D341Med (cell line): ENCODE measurements at places on chromosomes 12 and 14.
A peak's percentile ranks its signal among the peaks of the same experiment; 100 is the strongest.

DNA sequence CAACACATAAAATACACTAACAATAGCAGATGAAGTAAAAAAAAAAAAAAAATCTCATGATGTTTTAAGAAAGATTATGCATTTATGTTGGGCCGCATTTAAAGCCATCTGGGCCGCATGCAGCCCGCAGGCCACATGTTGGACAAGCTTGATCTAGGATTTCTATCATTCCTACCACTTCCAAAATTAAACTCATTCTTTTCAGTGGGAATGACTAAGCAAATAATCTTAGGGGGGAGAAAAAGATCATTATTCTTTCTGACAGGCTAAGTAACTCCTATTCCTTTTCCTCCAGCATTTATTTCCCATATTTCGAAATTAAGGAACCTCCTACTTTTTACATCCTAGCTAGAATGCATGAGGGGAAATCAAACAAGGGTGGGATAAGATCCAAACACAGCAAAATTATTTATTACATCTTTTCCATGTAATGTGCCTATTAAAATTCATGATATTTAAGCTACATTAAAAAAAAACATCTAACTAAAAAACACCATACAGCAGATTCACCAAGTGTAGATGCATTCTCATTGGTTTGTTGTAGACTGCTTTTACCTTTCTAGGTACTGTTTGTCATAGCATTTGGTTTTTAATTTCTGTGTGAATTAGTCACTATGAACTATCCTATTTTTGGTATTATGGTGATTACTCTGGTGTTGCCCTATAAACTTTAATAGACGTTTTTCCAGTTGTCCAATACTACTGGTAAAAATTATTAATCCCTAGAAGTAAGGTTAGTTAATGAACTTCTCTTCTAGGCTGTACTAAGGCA is 76.1 kb downstream of the RASSF8 start:
- DNase-seq: no peak

GRCh38 chr12:12266873-12267741 is at the start of gene LRP6:
LRP6 (minus strand) TSS chr12:12267044; CDS start chr12:12266735, 309 bp downstream.
- peak; percentile 96 for DNase-seq

- DNase-seq: peak; percentile 21
These were observed 136.8 kb upstream of the C14orf180 start for GRCh38 chr14:104442631-104443390.

GRCh38 chr12:90627180-90627896 is 327.6 kb downstream of the CCER1 start:
- DNase-seq: no peak

GRCh38 chr12:61956545-61956944 is 303.7 kb upstream of the USP15 start:
- DNase-seq: no peak

DNA sequence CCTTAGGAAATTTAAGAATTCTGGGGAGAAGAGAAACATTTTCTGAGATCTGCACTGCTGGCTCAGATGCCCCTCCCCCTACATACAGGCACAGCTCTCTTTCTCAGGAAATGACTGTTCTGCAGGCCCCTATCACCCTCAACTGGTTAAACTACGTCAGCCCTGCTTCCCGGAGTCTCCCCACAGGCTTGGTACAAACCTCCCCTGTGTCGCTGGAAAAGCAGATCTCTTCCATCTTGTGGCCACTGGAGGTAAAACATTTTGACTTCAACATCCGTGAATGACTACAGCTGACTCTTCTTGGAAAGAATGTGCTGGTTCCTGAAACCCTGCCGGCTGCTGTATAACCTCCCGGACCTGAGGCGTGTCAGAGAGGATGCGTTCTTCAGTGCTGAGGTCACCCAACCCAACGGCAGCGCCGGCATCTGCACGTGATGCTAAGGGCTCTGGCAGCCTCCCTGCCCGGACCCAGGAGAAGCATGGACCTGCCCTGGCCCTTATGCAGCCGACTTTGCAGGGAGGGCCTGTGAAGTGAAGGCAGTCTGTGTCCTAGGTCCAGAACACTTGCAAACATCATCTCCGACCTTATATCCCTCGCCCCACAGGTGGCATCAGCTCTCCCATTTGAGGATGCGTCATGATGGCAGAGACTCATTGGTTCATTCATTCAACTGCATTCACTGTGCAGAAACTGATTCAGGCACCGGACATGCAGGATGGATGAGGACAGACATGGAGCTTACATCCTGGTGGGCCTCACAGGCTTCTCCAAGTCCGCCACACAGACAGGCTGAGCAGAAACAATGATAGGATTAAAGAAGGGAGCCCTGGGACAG is 129.2 kb downstream of the GCH1 start:
- peak; percentile 77 for DNase-seq

GRCh38 chr12:122063694-122064024 is 14.9 kb upstream of the MLXIP start:
- no peak for DNase-seq

- no peak for DNase-seq
These were observed 112.8 kb downstream of the CHST11 start for GRCh38 chr12:104569346-104570173.

DNA sequence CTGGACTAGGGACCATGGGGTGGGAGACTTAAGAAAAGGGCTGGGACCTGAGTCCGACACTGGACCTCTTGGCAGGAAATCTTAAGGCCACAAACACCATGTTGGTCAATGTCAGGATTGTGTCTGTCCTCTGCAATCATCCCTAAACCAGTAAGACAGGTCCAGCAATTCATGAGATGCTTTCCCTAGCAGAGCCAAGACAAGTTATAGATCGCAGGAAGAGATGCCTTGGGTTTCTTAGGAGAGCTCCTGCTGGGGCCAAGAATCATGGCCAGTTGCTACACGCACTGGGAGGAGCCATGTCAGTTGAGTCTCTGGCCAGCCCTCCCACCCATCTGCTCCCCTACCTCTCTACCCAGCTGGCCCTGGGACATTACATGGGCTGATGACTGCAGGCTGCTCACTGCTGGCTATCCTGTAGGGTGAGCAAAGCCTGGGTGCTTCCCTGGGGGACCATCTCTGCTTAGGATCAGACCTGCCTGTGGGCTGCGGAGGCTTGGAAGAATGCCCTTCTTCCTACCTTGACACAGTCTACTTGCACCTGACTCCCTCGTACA is 14.2 kb downstream of the PLEKHH1 start:
- DNase-seq: no peak

DNA sequence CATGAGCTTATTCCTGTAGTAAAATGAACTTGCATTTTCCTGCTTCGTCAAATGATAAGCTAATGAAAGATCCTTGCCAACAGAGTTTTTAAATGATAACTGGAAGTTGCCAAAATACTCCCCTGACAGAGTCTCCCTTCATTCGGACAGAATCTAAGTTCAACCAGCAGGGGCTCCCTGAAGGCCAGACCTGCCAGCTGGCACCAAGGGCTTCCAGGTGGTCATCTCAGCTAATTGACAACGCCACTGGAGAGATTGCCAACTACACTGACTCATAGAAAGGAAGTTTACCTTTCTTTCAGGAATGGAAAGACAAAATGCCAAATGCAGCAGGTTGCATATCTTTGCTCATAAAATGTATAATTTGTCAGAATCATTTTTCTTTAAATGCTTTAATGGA is 462.8 kb downstream of the GXYLT1 start:
- DNase-seq: no peak

- no peak for DNase-seq
These were observed at the start of gene LTB4R for GRCh38 chr14:24310646-24311604. LTB4R (plus strand) TSS chr14:24311502; CDS start chr14:24315652, 4,150 bp downstream.

- no peak for DNase-seq
These were observed 305.5 kb downstream of the AEBP2 start for GRCh38 chr12:19744705-19745218.

DNA sequence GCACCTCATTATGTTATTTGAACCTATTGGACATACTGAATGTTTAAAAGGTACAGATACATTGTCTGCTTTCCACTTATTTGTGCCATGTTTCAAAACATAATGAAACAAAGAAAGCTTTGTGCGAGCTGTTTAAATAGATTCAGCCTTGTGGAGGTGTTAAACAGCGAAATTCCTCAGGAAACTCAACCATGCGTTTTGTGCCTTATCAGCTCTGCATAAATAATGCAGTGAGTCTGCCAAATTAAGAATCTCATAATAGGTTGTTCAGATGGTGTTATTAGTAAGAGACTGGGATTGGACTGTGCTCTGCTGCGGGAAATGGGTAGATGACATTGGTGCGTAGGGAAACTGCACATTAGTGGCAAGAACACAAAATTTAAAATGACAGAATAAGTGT is 163.7 kb upstream of the CLEC14A start:
- DNase-seq: no peak

GRCh38 chr12:25958428-25959070 is at the start of gene RASSF8:
RASSF8 (plus strand) TSS chr12:25958682; CDS start chr12:26055344, 96,662 bp downstream.
- DNase-seq: peak; percentile 92

DNA sequence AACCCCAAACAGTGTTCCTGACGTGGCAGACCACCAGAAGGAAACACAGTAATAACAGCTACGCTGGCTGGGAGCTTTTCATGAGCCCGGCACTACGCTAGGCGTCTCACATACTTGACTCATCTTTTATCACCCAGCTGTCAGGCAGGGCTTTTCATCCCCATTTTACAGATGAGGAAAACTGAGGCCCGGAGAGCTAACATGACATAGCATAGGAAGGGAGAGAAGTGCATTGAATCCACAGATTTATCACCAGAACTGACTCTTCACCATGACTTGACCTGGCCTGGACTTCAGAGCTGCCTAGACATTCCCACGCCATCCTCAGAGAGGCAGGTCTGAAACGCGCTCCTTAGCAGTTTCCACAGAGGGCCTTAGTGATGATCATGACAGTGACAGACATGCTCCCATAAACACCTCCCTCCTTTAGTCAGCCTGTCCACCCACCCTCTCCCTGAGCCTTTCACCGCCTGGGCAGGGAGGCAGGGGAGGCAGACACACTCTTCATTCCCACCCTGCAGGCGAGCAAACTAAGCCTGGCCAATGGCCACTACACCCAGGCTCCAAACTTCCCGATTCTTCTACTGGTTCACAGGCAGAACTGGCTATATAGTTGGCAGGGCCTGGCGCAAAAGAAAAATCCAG is 56.2 kb downstream of the RBM19 start:
- DNase-seq: no peak

- no peak for DNase-seq
These were observed 8.5 kb downstream of the IRAK3 start for GRCh38 chr12:66197495-66197921.

GRCh38 chr12:72110937-72111650 is 161.1 kb upstream of the TRHDE start:
- no peak for DNase-seq

DNA sequence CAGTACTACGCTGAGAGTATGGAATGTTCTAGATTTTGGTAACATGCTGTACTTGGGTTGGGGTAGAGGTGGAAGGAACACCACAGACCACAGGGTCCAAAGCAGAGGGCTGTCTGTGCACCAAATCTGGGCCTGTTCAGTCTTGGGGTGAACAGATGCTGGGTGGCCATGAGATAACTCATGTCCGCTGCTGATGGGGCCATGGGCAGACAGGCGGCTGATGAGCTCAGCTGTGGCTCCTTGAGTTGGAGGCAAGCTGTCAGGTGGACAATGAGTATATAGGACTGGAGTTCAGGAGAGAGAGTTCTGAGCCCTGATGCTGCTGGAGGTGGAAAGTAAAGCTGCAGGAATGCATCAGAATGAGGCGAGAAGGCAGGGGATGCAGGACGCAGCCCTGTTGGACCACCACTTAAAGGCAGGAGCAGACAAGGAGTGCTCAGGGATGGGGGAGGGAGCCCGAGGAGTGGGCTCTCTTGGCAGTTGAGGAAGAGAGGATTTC is 6.2 kb downstream of the SMIM41 start:
- DNase-seq: peak; percentile 18

DNA sequence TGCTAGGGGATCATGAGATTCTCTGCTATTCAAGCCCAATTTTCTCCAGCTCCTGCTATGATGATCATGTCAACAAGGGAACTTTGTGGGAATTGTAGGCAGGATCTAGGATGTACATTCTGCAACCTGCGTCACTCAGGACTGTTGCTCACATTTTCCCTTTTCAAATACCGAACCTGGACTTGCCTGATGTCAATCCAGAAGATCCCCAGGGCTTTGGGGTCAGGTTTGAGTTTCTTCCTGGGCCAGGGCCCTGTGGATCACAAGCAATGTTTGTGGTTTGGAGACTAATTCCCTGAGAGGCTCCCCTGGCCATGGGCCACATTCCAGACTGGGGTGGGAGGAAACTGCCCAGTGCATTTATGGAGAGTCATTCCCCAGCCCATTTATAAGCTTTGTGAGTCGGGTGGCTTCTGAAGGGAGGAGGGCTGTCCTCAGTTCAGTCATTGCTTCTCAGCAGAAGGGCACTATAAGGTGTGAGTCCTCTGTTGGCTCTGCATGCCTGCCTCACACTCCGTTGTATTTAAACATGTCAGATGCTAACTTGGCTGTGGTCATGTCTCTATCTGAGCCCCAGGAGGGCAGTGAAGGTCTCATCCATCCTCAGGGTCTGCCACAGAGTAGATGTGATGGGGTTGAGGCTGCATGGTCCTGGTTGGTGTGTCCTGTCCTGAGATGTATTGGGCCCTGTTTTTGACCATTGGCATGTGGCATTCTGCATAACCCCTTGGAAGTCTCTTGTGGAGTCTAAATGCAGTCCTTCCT is 6.5 kb downstream of the KRT86 start:
- no peak for DNase-seq

GRCh38 chr14:100674428-100674827 is 52.3 kb upstream of the DLK1 start:
- peak; percentile 63 for DNase-seq

DNA sequence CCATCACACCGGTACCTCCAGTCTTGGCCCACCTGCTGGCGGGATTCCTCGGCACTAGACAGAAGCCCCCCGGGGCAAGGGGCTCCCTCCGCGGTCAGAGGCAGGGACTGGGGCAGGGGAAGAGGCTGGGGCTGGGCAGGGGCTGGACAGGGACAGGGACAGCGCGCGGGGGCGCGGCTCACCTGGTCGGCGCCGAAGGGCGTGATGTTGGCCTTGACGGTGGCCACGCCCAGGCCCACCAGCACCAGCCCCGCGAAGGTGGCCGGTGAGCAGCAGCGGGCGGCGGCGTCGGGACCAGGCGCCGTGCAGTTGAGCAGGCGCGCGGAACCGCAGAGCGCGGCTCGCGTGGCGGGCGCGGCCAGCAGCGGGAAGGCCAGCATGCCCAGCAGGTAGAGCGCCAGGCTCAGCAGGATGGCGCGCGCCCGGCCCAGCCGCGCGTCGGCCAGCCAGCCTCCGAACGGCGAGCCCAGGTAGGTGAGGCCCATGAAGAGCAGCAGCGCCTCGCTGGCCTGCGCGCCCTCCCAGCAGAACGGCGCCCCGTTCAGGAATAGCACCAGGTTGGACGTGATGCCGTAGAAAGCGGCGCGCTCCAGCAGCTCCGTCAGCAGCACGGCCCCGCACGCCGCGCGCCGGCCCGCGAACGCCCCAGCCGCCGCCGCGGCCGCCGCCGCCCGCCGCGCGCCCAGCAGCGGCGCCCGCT is 392 bp downstream of the SLC15A4 start:
- DNase-seq: peak; percentile 75

DNA sequence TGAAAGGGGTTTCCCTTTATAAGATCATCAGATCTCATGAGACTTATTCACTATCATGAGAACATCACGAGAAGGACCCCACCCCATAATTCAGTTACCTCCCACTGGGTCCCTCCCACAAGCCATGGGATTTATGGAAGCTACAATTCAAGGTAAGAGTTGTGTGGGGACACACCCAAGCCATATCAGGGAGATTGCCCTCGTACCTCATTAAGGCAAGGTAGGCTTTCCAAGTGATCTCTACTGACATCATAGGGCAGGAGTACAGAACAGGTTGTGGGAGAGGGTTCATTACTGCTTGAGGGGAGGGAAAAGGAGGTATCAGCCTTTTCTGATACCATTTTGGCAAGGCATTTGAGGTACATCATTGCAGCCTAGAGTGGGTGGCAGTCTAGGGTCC is 524.6 kb downstream of the PRKD1 start:
- DNase-seq: no peak

- no peak for DNase-seq
These were observed 454.2 kb downstream of the AEBP2 start for GRCh38 chr12:19893514-19893913.

GRCh38 chr14:71070169-71070568 is 162.9 kb downstream of the PCNX1 start:
- no peak for DNase-seq
